ENCODE measurements at places on chromosomes 16 and 17. TPM values are rescaled to one million over a fixed set of nuclear protein-coding genes. Genes with fewer than 3 reads are reported as not detected.

The CTRB1 gene
- 6.8 TPM for total RNA-seq

The CLCN7 gene
- 44.8 TPM for total RNA-seq

- H3K4me3 ChIP-seq: no peak overlapping the region
- no peaks in the 10 kb centered on the region for H3K4me1 ChIP-seq
- H3K27ac ChIP-seq: no peak overlapping the region
- no peaks in the 10 kb centered on the region for H3K36me3 ChIP-seq
These were observed 12.1 kb downstream of the RFWD3 start for GRCh38 chr16:74654536-74655050.

The MC1R gene
- 4.8 TPM for total RNA-seq

The FOXC2 gene
- total RNA-seq: 45.4 TPM

The SLC7A6 gene
- total RNA-seq: 47.0 TPM

- no peaks in the 10 kb centered on the region for H3K27me3 ChIP-seq
- H3K27ac ChIP-seq: no peak overlapping the region
- no peak for DNase-seq
- no peaks in the 10 kb centered on the region for H3K36me3 ChIP-seq
- H3K4me3 ChIP-seq: no peak overlapping the region
These were observed 354 bp upstream of the ESRP2 start for GRCh38 chr16:68236137-68236825.

The DCXR gene
- 34.9 TPM for total RNA-seq

GRCh38 chr17:74147966-74148365, 55.5 kb upstream of the RPL38 start:
- H3K4me3 ChIP-seq: no peak overlapping the region
- H3K4me1 ChIP-seq: no peaks in the 10 kb centered on the region
- no peaks in the 10 kb centered on the region for H3K36me3 ChIP-seq
- no peak overlapping the region for H3K27ac ChIP-seq
- no peaks in the 10 kb centered on the region for H3K27me3 ChIP-seq

- peaks cover 3% of the 10 kb centered on the region for H3K36me3 ChIP-seq
- no peaks in the 10 kb centered on the region for H3K27me3 ChIP-seq
- no peaks in the 10 kb centered on the region for H3K4me1 ChIP-seq
- no peak overlapping the region for H3K4me3 ChIP-seq
- H3K27ac ChIP-seq: no peak overlapping the region
These were observed 57.9 kb upstream of the C17orf78 start for GRCh38 chr17:37317867-37318266.

GRCh38 chr16:15610369-15610871, 32.5 kb downstream of the MARF1 start:
- H3K4me1 ChIP-seq: no peaks in the 10 kb centered on the region
- H3K27ac ChIP-seq: no peak overlapping the region
- DNase-seq: no peak
- H3K27me3 ChIP-seq: no peaks in the 10 kb centered on the region
- H3K36me3 ChIP-seq: peaks cover 7% of the 10 kb centered on the region

DNA sequence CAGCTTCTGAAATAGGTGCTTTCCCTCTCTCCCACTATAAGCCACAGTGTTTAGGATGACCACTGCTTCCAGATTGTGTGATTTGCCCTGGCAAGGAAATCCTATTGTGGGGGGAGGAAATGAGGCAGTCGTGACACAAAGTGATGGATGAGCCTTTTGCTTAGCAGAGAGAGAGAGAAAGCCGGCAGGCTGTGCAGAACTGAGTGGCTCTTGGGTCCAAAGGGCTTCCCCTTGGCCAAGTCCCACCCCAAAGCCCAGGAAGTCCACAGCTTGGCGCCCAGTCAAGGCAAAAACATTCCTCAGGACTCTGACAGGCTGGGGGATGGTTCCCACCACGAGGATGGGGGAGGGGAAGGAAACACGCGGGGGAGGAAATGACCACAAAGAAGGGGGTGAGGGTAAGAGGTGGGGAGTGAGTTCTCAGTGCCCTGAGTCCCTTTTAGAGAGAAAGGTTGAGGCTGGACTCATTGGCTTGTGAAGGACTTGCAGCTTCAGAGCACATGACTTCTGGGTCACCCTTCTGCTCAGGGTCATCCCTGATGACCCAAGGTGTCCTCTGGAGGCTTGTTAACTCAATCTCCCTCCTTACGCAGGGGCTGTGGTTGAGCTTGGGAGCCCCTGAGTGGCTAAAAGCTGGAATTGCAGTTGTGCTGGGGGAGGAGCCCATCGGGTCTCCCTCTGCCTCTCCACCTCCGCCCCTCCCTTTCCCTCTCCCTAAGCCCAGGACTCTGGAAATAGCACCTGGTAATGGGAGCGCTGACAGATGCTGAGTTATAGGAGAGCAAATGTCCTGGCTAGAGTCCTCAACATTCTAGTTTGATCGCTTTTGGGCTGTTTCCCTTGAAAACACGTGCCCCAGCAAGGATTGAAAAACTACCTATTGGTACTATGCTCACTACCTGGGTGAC, 10.3 kb upstream of the MSL1 start:
- no peaks in the 10 kb centered on the region for H3K36me3 ChIP-seq
- H3K4me3 ChIP-seq: no peak overlapping the region
- H3K4me1 ChIP-seq: peaks cover 3% of the 10 kb centered on the region

DNA sequence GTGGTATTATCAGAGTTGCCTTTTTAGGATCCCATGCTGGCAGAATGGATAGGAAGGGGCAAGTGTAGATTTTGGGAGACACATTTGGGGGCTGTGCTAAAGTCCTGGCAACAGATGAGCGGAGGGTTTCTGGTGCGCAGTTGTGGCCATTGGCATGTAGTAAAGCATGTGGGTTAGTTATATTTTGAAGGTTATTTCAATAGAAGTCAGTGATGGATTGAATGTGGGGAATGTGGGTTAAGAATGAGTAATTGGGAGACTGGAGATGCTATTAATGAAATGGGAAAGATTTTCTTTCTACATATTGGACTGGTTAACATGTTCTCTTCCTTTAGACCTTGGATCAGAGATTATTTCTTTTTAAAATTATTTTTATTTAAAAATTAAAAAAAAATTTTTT, 10.0 kb downstream of the DUS2 start:
- no peak for DNase-seq
- H3K36me3 ChIP-seq: no peaks in the 10 kb centered on the region
- H3K4me3 ChIP-seq: no peak overlapping the region
- no peaks in the 10 kb centered on the region for H3K27me3 ChIP-seq
- H3K4me1 ChIP-seq: no peaks in the 10 kb centered on the region

GRCh38 chr17:7026471-7027115, 3.7 kb downstream of the BCL6B start:
- no peaks in the 10 kb centered on the region for H3K27me3 ChIP-seq
- H3K36me3 ChIP-seq: no peaks in the 10 kb centered on the region
- peak; percentile 72 for DNase-seq
- H3K27ac ChIP-seq: no peak overlapping the region
- no peaks in the 10 kb centered on the region for H3K4me1 ChIP-seq

DNA sequence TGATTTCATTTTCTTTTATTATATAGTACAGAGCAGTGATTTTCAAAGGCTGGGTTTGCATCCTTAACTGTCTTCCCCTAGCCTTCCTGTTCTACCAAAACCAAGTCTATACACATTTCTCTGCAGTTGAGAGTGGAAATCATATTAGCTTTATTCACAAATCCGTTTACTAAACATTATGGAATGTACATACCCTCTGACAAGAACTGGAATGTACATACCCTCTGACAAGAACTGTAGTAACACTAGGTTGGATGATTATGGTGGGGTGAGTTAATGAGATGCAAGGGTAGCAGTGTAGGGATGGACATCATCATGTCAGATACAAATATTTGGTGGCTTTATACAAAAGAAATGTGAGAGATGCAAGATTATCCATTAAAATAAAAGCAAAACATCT, 154.8 kb downstream of the CYB561 start:
- peaks cover 5% of the 10 kb centered on the region for H3K4me1 ChIP-seq
- no peaks in the 10 kb centered on the region for H3K36me3 ChIP-seq
- no peak overlapping the region for H3K27ac ChIP-seq
- H3K27me3 ChIP-seq: no peaks in the 10 kb centered on the region

The SRL gene
- total RNA-seq: 2.3 TPM

GRCh38 chr16:54210452-54211125, 76.0 kb downstream of the IRX3 start:
- no peaks in the 10 kb centered on the region for H3K27me3 ChIP-seq
- no peak overlapping the region for H3K4me3 ChIP-seq
- DNase-seq: no peak
- no peaks in the 10 kb centered on the region for H3K36me3 ChIP-seq

DNA sequence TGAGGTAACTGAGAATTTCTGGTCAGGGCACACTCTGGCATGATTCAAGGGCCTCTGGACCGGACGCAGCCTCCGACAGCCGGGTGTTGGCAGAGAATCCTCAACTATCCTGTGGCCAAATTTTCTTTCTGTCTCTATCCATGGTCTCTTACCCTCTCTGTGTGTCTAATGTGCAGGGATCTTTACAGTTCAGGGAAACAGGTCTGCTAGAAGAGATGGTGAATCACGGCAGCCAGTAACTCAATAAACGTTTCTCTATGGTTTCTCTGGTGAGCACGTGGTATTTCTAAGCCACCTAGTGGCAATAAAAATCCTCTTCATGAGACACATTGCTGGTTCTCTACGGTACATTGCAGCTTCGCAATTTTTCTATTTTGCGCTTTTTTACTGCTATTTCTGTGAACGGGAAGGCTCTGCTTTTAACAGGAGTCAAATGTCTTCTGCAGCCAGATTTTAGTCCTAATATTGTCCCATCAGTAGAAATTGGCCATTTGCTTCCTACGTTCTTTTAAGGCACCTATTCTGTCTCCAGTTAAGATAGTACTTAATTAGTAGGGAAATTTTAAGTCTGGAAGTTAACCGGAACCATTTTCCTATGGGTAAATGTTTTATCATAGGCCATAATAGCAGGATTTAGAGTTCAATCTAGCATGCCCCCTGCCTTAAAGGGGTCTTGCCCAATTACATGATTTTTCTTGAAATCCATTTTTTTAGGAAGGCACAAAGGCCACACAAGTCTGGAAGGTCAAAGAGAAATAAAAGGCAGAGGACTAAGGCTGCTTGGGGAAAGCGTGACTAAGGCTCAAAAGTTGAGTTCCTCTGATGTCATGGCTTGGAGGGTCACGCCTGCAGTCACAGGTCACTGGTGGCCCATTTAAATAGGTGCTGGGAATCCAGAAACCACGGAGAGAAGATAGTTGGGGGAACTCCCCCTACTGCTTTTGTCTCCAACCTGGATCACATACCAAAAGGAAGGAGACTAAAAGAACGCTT, 31.5 kb downstream of the QPRT start:
- no peaks in the 10 kb centered on the region for H3K27me3 ChIP-seq
- H3K36me3 ChIP-seq: no peaks in the 10 kb centered on the region
- no peak overlapping the region for H3K4me3 ChIP-seq
- H3K27ac ChIP-seq: peak overlapping the region; percentile 18
- H3K4me1 ChIP-seq: no peaks in the 10 kb centered on the region

The SECTM1 gene
- total RNA-seq: 15.8 TPM

DNA sequence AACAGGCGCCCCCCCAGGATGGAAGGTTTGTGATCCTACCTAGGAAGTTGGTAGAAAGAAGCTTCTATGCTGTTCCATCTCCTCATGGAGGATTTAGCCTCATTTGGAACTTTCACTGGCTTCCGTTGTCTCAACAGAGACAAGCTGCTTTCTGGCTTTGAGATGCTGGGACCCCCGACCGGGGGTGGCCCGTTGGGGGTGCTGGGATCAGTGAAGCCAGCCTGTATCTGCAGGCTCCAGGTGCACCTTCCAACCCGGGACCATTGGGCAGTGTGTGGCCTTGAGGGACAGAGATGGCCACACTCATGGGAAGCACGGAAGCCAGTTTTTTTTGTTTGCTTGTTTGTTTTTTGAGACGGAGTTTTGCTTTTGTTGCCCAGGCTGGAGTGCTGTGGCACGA, 15.4 kb downstream of the CIBAR2 start:
- H3K4me1 ChIP-seq: no peaks in the 10 kb centered on the region
- H3K27me3 ChIP-seq: no peaks in the 10 kb centered on the region
- no peaks in the 10 kb centered on the region for H3K36me3 ChIP-seq
- H3K4me3 ChIP-seq: no peak overlapping the region
- DNase-seq: no peak
